ENCODE measurements at places on chromosomes 12 and 14.

DNA sequence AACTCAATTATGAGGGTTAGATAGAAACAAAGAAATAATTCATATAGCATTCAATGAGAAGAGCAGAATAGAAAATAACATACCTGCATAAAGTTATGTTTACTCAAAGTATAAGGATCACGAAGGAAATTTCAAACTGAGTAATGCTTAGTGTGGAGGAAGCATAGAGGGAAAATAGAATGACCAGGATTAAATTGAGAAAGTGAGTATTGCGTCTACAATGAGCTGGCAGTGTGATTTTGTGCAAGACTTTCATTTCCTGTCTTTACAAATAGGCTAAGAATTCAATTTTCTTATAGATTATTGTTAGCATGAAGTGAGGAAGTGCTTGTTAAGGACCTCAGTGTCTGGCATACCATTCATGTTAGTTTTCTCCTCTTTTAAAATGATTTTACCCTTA, 12.0 kb downstream of the ADGRD1 start:
- no peak for DNase-seq

GRCh38 chr14:38616959-38617358, 361.1 kb upstream of the CLEC14A start:
- no peak for DNase-seq

- no peak for DNase-seq
Observed at GRCh38 chr12:68501226-68501625, 109.5 kb upstream of the RAP1B start.

- DNase-seq, result peak; percentile 26
Observed at GRCh38 chr14:21095430-21096205, 2.8 kb downstream of the ZNF219 start.

- no peak for DNase-seq
Observed at GRCh38 chr14:33979613-33980276, 28.9 kb upstream of the EGLN3 start.

DNA sequence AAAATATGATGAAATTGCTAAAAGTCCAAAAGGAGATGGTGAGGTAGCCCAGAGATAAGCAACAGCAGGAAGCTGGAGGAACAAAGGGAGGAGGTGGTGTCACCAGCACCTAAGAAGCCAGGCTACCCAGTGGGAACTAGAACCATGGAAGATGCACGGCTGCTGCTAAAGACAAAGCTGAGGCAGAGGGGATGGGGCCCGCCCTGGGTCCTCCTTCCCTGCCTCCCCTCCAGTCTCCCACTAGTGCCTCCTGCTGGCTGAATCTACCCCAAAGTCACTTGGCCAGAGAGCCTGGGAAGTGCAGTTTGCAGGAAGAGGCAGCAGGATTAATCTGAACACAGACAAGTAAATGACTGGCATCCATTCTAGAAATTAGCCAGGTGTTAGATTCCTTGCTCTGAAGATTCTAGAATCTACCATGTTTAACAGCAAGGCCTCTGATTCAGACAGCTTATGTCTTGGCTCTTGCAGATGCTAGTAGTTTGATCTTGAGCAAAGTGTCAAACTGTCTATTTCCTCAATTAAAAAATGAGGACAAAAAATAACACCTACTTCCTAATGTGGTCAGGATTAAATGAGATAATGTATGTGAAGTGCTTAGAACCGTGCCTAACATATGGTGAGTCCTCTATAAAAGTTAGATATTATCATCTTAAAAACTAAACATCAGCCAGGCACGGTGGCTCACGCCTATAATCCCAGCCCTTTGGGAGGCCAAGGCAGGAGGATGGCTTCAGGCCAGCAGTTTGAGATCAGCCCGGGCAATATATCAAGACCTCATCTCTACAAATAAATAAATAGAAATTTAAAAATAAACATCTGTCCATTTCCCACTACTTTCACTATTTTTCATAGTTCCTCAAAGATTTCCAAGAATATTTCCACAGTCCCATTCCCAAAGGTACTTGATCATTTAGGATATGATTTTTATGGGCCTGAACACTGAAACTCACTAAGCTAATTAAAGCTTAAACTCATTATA, 5.8 kb upstream of the LRP10 start:
- DNase-seq, result no peak

DNA sequence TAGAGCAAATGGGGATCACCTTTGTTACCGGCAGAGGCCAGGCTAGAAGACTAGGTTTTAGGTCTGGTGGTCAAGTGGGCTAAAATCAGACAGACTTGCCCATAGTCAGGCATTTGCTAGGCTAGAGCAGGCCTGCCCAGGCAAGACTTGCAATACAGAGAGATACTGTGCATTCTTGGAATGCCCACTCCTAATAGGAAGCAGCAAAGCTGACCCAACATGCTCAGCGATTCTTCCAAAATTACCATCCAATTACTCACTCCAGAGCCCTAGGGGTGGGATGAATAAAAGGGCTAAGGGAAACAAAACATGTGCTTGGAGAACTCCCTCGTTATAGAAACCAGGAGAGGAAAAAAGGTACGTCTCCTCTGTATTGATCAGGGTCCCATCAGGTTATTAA, 187.8 kb upstream of the AMIGO2 start:
- no peak for DNase-seq

DNA sequence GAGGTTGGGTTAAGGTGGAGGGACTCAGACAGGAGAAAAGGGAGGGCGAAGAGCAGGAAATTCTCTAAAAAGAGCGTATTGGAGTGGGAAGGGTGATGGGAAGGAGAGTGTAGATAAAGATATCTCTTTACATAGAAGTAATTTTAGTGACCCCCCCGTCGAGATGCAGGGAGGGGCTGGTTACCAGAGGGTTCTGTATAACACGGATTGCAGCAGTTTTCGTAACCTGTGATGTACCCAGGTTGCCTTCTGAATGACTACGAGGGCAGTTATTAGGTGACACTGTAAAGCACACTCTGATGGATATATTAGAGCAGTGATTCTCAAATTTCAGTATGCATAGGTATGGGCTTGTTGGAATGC, 443 bp downstream of the DNAL1 start:
- DNase-seq, result no peak

- DNase-seq, result peak; percentile 80
Observed at GRCh38 chr12:109020796-109021380, at the start of gene SVOP. Gene SVOP (minus strand): TSS chr12:109021068. CDS start chr12:109020868, 200 bp downstream.

DNA sequence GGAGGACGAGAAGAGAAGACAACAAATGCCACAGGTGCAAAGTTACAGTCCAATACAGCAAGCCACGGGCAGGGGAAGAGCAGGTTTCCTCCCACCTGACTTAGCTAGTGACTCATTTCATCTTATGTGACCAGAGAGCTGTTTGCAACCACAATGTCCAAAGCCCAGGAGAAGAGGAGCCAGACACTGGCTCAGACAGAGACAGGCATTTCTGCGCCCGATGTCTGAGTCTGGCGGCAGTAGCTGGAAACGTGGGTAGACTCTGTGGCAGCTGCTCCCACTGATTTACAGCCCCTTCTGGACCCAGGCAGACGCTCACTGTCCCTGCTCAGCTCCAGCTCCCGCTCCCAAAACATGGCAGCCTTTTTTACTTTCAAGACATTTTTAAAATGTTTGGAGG, 60.0 kb downstream of the CHGA start:
- DNase-seq, result no peak

GRCh38 chr12:101935890-101936746, 58.7 kb downstream of the DRAM1 start:
- DNase-seq, result peak; percentile 96

DNA sequence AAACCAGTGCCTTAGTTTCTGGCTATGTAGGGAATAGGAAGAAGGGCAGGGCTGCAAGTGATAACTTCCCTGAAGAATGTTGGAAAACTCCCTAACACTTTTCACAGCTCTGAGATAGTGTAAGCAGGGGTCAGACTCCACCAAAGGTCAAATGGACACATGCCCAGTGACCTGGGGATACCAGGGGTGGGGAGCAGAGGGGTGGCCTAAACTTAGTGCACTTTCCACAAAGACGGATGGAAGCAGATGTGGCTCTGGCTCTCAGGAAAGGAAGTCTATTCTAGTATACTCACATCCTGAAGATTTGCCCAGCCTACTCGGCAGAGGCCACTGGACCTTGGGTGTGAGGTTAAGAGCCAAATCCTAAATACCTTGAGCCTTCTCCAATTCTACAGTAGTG, 285.8 kb downstream of the NUAK1 start:
- no peak for DNase-seq

- no peak for DNase-seq
Observed at GRCh38 chr14:21978184-21978998, 304.8 kb upstream of the OR4E1 start.

DNA sequence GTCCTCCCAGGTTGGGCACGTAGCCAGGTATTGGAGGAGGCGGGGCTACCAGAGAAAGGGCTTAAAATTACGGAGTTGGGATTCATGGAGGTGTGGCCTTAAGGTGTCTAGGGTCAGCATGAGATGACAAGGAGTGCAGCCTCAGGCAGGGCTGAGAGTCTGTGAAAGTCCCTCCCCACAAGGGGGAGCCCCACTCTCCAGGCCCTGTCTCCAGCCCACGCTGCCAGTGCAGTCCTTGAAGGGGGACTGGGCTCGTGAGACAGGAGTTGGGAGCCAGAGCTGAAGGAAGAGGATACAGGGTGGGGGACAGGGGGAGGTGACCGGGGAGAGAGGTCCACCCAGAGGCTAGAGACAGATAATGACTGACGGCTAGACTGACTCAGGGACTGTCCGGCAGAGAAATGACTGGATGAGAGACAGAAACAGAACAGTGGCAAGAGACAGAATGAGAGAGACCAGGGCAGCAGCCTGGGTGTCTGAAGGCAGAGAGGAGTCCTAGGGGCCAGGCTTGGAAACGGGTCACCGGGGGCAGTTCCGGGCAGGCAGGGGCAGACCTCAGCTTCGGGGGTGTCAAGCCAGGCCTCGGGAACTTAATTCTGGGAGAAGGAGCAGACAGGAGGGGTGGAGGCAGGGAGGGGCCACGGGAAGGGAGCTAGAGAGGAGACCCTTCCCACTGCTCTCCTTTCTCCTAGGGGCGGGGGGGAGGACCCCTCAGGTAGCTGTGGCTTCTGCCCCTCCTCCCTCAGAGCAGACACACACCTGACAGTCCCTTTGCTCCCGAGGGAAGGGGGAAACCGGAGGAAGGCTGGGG, 970 bp downstream of the CDH24 start:
- DNase-seq, result peak; percentile 53

DNA sequence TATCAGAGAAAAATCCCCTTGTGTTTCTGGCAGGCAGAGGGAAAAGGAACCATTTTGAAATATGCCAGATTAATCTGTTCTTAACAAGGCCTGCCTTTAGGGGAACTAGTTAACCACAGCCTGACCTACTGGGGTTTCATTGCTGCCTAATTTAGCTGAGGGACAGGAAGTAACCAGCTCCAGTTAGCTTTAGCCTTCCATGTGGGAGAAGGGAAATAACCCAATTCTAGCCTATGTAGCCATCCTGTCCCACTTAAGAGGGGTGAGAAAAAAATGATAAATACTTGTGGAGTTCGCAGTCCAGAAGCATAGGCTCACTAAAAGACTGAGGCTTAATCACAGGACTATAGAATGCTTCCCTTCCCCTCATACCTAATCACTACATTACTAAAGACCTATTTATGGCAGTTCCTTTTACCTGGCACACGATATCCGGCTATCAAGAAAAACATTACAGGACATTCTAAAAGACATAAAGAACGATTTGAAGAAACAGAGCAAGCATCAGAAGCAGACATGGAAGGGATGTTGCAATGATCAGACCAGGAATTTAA, 22.8 kb downstream of the COX8C start:
- DNase-seq, result no peak

DNA sequence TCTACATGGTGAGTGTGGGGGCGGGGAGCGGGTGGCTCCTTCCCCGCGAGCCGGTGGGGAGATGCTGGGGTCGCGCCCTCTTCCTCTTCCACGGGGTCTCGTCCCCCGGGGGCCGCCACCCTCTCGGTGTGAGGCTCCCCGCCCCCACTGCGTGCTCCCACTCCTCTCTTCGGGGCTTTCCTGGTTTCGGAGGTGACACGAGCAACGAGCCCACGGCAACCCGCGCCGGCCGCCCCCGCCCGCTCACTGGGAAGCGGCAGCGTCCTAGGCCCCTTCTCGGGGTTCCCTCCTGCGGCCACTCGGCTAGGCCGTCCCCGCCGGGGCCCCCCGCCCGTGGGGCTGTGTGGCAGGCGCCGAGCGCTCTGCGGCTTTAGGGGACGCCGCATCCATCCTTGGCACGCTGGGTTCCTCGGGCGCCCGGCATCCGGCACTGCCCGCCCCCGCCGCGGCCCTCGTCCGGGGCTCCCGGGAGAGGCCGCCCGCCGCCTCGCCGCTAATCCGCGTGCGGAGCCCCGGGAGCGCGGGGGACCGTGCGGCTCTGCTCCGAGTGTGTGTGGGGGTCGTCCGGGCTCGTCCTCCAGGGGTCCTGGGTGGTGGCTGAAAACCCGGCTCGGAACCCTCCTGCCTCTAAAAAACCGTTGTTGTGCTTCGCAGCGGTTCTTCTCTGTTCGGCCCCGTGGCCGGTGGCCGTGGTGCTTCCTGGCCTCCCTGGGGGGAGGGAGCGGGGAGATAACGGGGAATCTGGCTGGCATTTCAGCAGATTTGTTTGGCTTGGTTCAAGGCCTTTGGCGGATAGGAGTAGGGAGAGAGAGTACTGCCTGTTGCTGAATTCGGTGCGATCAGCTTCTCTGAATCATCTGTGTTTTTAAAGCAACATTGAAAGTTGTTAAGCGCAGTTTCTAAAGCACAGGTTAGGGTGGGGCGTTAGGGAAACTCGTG, 1.0 kb downstream of the PCNX1 start:
- DNase-seq, result peak; percentile 64

DNA sequence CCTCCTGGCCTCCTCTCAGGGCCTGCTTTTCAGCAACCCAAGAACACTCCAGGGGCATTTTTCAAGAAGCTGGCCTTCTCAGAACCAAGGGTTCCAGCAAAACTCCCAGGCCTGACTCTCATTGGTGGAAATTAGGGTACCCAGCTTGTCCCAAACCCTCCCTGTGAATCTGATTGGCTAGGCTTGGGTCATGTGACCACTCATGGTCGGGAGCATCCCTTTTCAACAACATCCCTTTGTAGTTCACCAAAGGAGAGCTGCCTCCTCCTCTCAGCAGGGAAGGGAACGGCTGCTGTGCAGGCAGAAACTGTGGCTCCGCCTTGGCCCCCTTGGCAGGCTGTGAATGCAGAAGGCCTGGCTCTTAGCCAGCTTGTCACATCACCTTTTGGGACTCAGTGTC, 94.5 kb downstream of the AACS start:
- DNase-seq, result no peak

- peak; percentile 89 for DNase-seq
Observed at GRCh38 chr12:116916714-116917114, 6.0 kb downstream of the FBXW8 start.

GRCh38 chr12:94795044-94795443, 144.7 kb upstream of the TMCC3 start:
- DNase-seq, result no peak

DNA sequence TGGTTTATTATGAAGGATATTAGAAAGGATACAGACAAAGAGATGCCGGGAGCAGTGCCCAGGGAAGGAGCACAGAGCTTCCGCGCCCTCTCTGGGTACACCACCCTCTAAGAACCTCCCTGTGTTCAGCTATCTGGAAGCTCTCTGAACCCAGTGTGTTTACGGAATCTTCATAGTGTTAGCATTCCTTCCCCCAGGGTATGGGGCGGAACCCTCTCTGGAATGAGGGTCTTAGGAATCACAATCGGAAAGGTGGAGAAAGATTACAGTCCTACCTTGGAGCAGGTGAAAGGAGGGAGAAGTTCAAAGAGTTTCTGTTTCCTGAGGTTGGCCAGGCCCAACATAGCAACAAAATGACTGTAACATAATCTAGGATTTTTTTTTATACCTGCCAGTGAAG, 6.8 kb upstream of the NUDT4 start:
- DNase-seq, result no peak

GRCh38 chr12:115988625-115989563, 288.6 kb downstream of the MED13L start:
- DNase-seq, result no peak

- no peak for DNase-seq
Observed at GRCh38 chr14:54782751-54783659, 119.6 kb downstream of the GCH1 start.

Data from fibroblast of lung (primary cell).